ENCODE measurements at places on chromosomes 3 and 15.

- peak; percentile 15 for DNase-seq
Observed at GRCh38 chr3:82281205-82281604, 519.8 kb upstream of the GBE1 start.

DNA sequence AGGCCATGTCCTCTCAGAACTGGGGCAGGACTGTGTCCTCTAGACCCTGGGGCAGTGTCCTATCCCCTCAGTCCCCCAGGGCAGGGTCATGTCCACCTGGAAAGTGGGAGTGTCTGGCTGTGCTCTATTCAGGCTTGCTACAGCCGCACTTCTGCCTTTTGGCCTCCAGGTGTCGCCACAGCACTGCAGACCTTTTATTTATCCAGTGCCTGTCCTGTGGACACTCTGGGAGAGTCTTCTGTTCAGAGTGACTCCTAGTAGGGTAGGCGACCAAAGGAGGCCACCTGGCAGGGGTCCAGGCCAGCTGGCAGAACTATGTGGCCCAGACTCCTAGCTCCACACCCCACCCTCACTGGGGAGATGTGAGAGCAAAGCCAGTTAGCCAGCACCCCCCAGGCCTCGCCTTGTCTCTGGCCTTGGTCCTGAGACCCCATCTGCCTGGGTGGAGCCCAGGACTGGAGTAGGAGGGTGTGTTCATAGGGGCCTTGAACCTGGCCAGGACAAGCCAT is 3.9 kb downstream of the TMIE start:
- peak; percentile 22 for DNase-seq

DNA sequence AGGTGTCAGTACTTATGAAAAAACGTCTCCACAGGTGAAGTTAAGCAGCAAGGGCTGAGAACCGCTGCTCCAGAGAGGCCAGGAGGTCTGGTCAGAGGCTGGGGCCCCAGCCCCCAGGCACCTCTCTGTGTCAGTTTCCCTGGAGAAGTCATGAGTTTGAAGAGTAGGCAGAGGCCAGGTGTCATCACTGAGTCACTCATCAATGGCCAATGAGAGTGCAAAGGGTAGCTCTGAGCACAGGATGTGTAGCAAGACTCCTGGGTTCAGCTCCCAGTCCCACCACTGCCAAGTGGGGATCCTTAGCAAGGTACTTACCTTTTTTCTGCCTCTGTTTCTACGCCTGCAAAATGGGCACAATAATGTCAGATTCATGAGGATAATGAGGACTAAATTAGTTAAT is 47.9 kb downstream of the CORO2B start:
- DNase-seq, result no peak

DNA sequence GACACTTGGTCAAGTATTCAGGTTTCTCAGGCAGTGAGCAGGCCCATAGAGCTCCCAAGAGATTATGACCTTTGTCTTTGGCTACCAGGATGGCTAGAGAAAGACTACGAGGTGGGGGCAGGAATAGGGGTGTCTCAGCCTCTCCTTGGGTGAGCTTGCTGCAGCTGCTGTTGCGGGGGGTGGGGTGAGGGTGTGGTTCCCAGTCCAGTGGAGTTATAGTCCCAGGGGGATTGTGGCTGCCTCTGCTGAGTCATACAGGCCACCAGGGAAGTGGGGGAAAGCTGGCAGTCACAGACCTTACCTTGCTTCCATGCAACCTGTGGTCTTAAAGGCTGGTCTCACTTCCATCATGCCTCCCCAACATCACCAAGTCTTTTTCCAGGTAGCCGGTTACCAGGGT is 31.7 kb downstream of the ATP2C1 start:
- no peak for DNase-seq

GRCh38 chr3:124318014-124318413 is 326.1 kb upstream of the ROPN1 start:
- no peak for DNase-seq

DNA sequence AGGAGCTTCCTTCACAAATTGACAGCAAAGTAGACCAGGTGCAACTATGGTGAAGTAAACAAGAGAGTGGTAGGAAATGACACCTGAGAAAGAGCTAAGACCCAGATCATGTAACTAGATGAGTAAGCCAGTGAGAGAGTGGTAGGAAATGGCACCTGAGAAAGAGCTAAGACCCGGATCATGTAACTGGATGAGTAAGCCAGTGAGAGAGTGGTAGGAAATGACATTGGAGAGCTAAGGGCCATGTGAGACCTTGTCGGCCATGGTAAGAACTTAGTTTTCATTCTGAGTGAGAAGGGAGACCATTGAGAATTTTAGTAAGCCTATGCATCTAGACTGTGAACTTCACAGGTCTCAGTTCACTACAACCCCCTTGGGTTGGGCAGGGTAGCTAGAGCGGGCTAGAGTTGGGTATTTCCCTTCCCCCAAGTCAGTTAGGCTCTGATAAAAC is 5.4 kb upstream of the SENP7 start:
- DNase-seq, result no peak

DNA sequence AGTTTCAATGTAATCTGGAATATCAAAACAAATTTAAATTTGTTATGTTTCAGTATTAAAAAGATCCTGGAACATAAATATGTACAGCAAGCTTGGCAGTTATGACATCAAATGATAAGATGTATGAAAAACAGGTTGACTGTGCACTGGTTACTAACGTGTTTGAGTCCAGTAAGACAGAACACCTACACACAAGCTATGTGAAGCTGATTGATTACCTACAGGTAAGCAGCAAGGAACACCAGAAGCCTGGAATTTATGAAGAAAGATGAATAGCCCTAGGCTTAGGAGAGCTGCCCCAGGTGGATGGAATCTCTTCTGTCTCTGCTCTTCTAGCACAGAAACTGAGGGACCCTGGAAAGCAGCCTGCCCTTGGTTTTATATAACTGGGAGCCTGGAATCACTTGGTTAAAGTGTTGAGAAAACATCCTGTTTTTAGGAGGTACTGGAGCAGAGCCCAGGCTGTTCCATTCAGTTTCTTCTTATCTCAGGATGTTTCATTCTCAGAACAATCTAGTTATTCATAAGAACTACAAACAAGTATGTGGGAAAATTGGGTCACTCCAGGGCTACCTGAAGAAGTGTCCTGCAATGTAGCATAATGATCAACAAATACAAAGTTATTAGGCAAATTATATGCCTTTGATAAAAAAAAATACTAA is 36.3 kb downstream of the SLITRK3 start:
- DNase-seq, result no peak

DNA sequence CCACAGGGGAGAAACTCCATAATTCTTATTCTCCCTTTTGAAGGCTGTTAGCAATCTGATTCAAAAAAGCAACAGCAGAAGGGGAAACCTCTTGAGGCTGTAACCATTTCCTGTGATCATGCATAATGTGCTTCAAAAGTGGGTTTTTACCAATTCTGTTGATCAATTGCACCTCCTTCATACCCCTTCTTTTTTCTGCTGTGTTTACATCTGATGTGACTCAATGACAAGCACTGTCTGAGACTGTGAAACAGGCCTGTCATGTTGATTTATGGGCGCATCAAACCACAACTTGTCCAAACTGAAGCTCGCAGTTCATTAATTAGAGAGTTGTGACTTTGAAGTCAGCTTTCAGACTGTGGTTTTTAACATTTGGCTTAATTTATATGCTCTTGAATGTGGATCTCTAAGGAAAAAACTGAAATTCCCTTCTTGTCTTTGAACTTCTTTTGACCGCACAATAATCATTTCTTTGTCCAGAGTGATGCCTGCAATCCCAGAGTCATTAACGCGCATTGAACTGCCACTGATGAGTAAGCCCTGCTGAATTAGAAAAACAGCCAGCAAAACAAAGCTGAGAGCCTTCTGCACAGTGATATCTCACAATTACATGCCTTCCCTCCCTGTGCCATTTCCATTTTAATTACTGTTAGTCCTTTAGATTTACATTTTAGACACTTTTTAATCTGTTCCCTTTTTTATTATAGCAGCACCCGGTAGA is 532.8 kb downstream of the FOXP1 start:
- peak; percentile 97 for DNase-seq

- no peak for DNase-seq
Observed at GRCh38 chr3:108292450-108292849, 3.9 kb upstream of the HHLA2 start.

DNA sequence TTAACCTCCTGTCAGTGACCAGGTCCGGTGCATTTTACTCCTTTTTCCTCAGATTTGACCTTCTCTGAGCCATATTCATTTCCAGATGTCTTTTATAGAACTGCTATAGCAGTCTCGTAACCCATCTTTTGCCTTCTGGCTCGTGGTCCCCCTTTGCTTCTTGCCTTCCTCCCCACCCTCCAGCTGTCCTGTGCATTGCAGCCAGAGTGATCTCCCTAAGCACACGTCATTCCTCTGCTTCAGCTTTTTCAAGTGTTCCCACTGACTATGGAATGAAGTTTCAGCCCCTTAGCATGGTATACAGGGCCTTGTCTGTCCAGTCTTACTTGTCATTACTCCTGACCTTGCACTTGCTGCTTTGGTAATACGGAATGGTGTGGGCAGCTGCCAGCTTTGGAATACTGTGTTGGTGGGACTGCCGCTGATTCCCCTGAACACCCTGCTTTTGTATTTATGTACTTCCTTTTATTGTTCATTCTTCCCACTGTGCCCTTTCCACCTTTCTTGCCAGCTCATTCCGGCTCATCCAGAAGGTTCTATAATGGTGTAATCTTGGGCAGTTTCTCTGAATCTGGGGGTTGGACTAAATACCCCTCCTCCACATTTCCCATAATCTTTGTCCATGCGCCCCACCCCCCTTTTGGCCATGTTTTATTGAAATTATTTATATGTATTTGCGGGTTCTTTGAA is 38.9 kb downstream of the SLC25A26 start:
- DNase-seq, result no peak

DNA sequence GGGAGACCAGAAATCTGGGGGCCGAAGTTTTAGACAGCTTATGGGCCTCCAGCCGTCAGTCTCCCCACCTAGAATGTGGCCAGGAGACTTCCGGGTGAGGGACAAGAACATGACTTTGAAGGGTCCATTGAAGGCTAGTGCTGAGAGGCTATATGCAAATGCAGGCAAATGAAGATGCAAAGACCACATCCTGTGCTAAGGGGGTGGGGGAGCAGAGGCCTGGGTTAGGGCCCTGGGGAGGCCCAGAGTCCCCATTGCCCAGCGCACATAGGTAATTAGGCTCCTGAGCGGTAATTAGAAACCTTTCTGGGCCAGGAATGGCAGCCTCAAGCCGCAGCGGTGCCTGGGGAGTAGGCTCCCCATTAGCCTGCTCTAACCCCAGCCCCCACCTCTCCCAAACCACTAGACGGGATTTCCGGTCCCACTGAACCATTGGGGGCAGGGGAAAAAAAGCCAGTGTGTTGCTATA is 6.8 kb downstream of the CSK start:
- no peak for DNase-seq

GRCh38 chr15:99016680-99017321 is 9.2 kb upstream of the PGPEP1L start:
- DNase-seq, result peak; percentile 63

- peak; percentile 20 for DNase-seq
Observed at GRCh38 chr3:50525987-50526386, 22.6 kb upstream of the CACNA2D2 start.

- peak; percentile 17 for DNase-seq
Observed at GRCh38 chr3:43872901-43873300, 182.2 kb downstream of the ABHD5 start.

DNA sequence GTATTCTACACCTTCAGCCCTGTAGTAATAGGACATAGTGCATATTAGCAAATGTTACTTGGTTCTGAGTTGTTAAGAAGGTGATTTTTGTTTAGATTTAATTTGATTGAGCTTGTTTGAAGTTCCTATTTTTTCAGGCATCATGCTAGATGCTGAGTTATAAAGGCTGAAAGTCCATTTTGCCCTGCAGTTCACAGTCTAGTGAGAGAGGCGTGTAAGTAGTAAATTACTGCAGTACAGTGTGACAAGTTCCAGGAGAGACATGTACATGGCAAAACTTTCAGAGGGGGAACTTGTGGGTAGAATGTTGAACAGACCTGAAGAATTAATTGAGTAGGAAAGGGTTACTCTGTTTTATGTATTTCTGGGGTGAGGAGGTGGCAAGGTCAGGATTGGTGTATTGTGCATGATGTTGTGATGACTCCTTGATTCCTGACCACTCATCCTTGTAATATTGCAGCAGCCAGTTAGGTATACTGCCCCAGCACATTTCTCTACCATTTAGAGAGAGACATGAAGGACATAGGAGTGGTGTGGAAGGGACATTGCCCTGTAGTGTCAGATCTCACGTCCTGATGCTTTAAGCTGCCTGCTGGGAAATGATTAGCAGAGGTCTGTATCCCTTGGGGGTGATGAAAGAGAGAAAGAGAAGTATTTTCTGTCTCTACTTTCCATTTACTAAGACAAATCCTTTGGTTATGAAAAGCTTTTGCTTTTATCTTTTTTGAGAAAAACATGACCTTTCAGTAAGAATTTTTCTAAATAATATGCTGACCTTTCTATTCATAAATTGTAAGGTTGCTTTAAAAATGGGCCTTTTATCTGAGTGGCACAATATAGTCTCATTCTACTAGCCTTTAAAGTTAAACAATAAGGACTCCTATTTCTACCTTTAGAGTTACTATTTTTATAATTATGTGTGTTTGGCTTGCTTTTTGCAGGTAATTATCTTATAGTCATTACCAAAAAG is 16.9 kb downstream of the SACM1L start:
- no peak for DNase-seq

GRCh38 chr3:114973536-114973935 is 173.6 kb downstream of the ZBTB20 start:
- DNase-seq, result no peak

- no peak for DNase-seq
Observed at GRCh38 chr3:98574132-98574531, 19.3 kb downstream of the CPOX start.

GRCh38 chr3:190566043-190566933 is 52.4 kb downstream of the IL1RAP start:
- DNase-seq, result peak; percentile 100

DNA sequence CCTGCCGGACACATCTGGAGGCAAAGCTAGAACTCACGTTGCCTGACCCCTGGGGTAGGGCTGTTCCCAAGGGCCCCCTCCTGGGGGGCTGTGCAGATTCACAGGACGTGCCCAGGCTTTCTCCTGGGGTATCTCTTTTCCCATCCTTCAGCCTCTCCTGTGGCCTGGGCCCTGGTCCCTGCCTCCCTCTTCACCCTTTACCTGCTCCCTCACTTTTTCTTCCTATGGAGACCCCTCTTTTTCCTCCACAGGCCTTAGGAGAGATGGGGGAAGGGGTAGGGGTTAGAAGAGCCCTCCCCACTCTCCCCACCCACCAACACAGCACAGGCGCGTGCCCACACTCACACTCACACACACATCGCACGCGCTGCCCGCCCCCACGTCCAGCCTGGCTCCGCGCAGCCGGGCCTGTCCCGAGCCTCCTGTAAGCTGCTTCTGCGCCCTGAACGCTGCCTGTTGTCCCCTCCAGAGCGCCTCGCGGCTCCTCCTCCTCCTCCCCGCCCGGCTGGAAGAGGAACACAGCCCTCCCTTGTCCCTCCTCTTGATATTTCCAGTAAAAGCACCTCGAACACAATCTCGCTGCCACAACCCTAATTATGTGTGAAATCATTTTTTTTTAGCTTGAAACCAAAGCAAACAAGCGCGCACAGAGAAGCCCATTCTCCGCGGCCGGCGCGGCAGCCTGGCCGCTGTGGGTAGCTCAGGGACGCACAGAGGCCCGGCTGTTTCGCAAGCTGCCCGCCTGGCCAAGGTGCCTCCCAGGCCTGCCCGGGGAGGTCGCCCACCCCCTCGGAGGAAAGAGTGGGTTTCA is 33.9 kb upstream of the ACAN start:
- peak; percentile 12 for DNase-seq

- peak; percentile 94 for DNase-seq
Observed at GRCh38 chr15:85646538-85647091, 148.1 kb downstream of the KLHL25 start.

- peak; percentile 73 for DNase-seq
Observed at GRCh38 chr3:55480911-55481743, 6.0 kb downstream of the WNT5A start.
